ENCODE measurements at places on chromosomes 3 and 15.

DNA sequence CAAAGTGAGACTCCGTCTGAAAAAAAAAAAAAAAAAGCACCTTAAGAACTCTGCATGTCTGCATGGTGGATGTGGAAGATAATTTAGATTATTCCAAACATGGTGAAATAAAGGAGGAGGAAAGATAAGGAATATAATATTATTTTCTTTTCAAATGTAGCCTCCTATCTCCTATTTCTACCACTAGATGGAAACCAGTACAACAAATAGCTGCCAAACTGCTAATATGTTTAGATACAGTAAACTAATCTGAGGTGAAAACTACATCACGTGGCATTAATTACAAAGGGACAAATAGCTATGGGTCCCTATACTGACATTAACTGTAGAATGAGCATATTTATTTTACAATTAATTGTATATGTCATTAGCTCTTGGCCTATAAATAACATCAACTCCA lies 197.8 kb downstream of the TBC1D5 start:
- DNase-seq: no peak

DNA sequence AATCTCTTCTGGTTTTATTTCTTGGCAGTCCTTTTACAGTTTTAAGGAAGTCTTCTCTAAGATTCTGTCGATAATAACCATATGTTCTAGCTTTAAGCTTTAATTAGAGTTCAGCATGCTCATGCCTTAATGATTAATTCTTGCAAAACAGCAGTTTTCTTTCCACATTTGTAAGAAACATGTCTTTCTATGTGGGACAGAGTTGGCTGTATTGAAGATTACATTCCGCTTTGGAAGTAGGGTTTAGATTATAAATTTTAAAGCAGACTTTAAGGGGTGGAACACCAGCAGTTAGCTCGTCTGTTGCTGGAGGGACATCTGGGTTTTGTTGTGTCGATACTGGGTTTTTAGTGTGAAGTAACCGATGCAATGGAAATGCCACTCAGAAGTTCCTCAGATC lies 35.3 kb downstream of the SQOR start:
- no peak for DNase-seq

GRCh38 chr15:41978534-41978933 lies 6.2 kb upstream of the EHD4 start:
- DNase-seq: no peak

- DNase-seq: no peak
These were observed 96.1 kb downstream of the RSRC1 start for GRCh38 chr3:158205994-158206393.

- no peak for DNase-seq
These were observed 44.5 kb downstream of the RIOX2 start for GRCh38 chr3:97927704-97928103.

DNA sequence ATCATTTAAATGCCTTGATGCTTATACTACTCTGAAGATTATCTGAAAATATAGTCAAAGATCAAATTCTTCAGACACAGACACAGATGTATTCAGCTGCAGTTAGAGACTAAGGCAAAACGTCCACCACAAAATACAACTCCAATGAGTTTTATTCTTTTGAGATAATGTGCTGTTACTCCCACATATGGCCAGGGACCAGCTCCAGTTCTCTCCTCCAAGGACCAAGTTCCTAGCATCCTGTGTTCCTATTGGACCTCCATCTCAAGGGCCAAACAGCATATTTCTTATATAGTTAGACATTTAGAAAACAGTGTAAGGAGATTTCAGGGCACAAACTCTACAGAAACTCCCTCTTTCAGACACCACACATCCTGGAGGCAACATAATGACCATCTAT lies 27.1 kb downstream of the IP6K1 start:
- DNase-seq: no peak

DNA sequence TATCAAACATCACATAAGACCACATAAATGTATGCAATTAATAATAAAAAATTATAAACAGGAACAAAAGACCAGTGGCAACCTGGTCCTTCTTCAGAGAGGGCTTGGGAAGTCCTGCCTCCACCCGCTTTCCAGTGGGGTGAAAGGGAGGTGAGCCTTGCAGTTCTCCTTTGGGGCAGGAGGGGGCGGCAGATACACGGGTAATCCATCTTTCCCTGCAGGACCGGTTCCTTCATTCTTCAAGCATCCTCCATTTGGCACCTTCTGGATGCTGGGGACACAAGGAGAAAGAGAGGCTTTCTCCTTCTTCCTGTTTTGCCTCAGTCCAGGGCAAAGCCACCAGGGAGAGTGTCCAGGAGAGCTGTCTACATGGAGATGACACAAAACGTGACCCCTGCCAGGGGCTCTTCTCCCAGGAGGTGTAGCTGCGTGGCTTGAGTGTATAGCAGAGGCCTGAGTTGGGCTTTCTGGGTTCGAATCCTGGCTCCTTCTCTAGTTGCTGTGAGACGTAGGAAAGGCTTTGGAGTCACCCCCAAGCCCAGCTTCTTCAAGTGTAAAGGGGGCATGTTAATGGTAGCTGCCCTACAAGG lies 23.2 kb downstream of the RPLP1 start:
- DNase-seq: peak; percentile 55

GRCh38 chr3:191555037-191555436 lies 94.1 kb downstream of the PYDC2 start:
- no peak for DNase-seq

Data from activated T-helper 1 cell treated with anti-CD3 and anti-CD28 coated beads, Interleukin-2, amount 50 U/mL, for 16 hours (primary cell).